M059J (cell line): ENCODE measurements at places on chromosomes 5 and 9. TPM values are rescaled to one million over a fixed set of nuclear protein-coding genes. Genes with fewer than 3 reads are reported as not detected.

DNA sequence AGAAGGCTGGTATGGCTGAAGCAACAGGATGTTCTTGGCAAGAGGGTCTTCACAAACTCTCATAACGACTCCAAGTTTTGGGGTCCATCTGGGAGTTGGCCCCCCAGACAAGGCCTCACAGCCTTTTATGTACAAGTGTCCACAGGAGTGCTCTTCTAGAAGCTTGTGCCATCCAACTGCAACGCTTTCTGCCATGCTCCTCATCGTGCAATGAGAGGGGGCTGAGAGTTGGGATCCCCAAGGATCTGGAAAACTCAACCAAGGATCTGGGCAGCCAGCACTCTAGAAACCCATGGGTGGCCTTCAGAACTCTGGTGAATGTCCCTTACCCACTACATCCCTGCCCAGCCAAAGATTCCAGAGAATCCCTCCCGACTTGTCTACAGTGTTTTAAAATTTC is 8.5 kb upstream of the AMBP start:
- no peak for DNase-seq

GRCh38 chr9:129783516-129784361 is 19.2 kb upstream of the TOR1B start:
- peak; percentile 69 for DNase-seq

- DNase-seq = peak; percentile 83
These were observed 29.9 kb upstream of the PRSS3 start for GRCh38 chr9:33765411-33765810.

DNA sequence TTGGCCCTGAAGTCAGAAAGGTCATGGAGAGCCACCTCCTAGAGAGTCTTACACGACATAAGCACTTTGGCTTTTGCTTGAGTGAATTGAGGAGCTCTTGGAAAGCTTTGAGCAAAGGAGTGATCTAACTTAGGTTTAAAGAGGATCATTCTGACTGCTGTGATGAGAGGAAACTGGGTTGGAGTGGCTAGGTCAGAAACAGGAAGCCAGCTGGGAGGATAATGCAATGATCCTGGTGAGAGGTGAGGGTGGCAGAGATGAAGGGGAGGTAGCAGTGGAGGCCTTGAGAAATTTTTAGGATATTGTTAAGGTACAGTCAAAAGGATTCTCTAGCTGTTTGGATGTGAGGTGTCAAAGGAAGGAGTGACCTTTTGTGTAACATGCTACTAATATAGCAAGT is 32.2 kb upstream of the ROPN1L start:
- DNase-seq = no peak

GRCh38 chr9:42396318-42396717 is 212.9 kb downstream of the SPATA31A6 start:
- DNase-seq = no peak

- DNase-seq = peak; percentile 63
These were observed 35.6 kb downstream of the CD180 start for GRCh38 chr5:67160985-67161384.

DNA sequence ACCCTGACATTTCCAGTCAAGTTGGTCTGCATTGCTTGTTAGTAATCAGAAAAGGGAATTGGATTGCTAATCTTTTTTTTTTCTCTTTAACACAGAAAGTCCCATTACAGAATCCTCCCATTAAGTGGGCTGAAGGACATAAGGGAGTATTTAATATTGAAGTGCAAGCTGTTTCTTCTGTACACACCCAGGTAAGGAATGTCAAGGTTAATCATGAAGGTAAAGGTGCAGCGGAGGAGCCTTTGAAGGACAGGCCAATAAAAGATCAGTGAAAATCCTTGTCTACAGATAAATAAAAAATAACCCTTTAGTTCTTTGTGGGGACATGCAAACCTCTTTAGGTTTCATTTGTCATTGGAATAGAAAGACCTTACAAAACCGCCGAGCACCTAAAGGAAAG is 161.4 kb downstream of the DOCK8 start:
- DNase-seq = no peak

DNA sequence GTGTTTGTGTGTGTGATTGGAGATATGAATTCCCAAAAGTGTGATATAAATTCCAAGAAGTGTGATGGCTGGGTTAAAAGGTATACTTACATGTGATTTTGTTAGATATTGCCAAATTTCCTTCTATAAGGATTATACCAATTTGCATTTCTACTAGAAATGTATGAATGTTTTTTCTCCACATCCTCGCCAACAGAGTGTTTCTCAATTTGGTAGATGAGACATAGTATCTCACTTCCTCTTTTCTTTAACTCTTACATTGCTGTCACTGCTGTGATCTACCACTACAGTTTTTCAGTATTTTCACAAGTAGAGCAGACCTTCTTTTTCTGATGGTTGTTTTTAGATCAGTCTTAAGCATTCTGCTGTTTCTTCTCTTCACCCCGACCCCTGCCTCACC is 111.3 kb downstream of the FER start:
- no peak for DNase-seq

- DNase-seq = no peak
These were observed 67.0 kb downstream of the STX17 start for GRCh38 chr9:99973455-99973854.

DNA sequence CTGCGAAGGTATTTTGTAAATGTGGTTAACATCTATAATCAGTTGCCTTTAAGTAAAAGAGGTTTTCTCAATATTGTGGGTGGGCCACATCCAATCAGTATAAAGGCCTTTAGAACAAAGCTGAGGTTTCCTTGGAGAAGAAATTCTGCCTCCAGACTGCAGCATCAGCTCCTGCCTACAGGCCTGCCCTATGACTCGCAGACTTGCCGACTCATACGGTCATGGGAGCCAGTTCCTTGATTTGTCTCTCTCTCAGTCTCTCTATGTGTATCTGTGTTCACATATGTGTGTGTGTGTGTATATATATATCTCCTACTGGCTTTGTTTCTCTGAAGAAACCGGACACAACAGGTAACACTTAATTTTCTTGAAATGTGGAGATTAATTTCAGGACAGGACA is 45.3 kb downstream of the SLC36A1 start:
- DNase-seq = peak; percentile 51

DNA sequence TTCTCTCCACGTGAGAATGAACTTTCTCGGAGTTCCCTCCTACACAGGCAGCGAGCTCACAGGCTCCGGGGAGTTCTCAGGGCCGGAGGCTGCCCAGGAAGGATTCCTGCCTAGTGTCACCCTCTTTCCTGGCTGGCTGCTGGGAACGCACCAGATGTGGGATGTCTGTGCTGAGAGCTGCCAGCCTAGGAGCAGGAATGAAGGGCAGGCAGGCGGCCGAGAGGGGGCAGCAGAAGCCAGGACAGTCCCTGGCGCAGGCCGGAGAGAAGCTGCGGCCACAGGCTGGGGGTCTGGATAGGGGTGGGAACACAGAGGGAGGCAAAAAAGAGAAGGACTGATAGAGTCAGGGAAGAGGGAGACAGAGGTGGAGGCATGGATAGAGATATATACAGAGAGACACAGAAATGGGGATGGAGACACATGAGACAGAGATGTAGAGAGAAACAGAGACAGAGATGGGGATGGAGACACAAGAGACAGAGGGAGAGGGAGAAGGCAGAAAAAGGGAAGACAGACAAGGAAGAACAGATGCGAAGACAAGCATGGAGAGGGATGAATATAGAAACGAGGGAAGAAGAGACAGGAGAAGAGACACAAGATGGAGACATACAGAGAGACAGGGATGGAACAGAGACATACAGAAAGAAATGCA is 25.3 kb upstream of the ENHO start:
- peak; percentile 53 for DNase-seq

GRCh38 chr9:89999534-90000370 is 394.9 kb downstream of the GADD45G start:
- peak; percentile 78 for DNase-seq

DNA sequence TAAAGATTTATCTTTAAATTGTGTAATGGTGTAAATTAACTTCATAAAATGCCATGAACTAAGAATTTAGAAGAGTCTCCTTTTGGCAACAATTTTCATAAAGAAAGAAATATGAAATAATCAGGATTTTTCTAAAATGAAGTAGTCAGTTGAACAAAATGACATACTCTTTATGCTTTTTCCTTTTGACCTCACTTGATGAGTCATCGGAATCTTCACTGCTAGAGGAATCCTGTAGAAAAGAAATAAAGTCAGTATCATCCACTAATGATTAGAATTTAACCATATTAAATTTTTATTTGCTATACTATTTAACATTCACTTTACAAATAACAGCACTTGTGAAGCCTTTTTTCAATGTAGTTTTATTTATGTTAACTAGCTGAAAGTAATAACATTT is 26.1 kb downstream of the CHD1 start:
- DNase-seq = peak; percentile 52

GRCh38 chr5:82747986-82748385 is 329.2 kb downstream of the TMEM167A start:
- DNase-seq = no peak

GRCh38 chr5:2181149-2181548 is 298.4 kb upstream of the IRX4 start:
- DNase-seq = no peak

- peak; percentile 81 for DNase-seq
These were observed 9.8 kb downstream of the PIK3R1 start for GRCh38 chr5:68225188-68225910.

The FAM78A gene
- total RNA-seq = 0.49 and 0.71 TPM in 2 replicates

The SH3TC2 gene
- total RNA-seq = 2.4 and 7.2 TPM in 2 replicates

DNA sequence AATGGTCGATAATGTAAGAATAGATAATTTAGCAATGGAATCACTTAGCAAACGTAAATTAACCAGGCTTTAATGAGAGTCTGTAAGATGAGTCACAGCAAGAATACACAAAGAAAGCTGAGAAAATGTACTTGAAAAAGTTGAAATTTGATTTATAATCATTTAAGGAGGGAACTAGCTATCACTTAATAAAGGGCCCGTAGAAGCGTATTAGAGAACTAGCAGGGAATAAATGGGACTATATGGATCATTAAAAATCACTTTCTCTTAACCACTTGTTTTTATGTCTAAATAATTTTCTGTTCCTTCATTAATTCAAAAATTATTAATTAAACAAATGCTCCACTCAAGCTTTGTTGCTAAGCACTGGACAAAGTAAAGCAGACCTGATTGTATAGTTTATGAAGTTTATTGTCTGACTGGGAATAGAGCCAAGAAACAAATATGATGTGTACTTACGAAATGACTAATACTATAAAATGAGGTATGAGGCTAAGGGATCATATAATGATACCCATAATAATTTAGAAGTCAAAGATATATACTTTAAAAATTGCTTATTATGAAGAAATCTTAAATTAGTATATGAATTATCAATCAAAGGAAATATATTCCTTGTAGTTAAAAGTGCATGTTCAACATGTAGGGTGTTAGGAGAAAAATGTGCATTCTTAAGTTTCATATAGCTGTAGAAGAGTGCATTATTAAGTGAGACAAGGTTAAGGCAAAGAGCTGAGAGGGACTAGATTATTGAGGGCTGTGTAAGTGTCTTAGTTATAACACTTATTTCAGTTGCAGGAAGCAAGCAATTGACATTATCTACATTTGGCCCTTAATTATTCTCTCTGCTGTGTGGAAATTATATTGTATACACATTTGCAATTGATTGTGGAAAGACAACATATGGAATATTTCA is 196.8 kb downstream of the PRDM9 start:
- DNase-seq = no peak

- no peak for DNase-seq
These were observed 56.7 kb downstream of the HSPA4 start for GRCh38 chr5:133108481-133108921.

DNA sequence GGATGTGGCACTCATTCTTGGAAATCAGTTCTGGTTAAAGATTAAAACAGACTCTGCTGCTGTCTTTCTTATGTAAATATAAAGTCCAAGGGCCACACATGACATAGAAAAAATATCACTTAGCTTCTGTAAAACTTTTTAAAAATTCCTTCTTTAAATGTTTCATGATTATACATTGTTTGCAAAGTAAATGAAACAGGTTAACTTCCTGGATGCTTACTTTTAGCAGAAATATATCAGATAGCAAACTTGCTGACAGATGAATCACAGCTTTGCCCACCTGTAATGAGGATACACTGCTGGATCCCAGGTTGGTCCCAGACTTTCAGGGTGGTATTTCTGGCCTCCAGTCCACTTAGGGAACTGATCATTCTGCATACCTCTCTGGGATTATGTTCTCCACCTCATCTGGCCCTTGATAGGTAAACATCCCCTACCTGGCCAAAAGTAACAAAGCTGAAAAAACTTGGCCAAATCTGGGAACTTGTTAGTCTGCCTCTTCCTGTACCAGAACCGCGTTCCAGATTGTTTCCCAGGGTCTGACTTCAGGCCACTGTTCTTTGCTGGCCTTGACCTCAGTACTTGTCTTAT is 340.5 kb downstream of the ADGRV1 start:
- no peak for DNase-seq

The KIAA0825 gene
- 0.32 and 0.49 TPM in 2 replicates for total RNA-seq

The PTGES gene
- 0.10 and 1.0 TPM in 2 replicates for total RNA-seq

GRCh38 chr5:38364825-38365224 is 106.5 kb downstream of the EGFLAM start:
- DNase-seq = no peak

The ADAMTS13 gene
- 0.20 TPM in 1 of 2 replicates, not detected in the other for total RNA-seq

GRCh38 chr5:136206361-136206760 is 13.4 kb upstream of the SMIM32 start:
- DNase-seq = no peak

The C1QTNF3 gene
- total RNA-seq = 1.1 and 1.3 TPM in 2 replicates

GRCh38 chr5:75603371-75603770 is 7.9 kb upstream of the ANKDD1B start:
- DNase-seq = peak; percentile 45

- DNase-seq = no peak
These were observed 424.3 kb upstream of the DMAC1 start for GRCh38 chr9:8223861-8224260.

DNA sequence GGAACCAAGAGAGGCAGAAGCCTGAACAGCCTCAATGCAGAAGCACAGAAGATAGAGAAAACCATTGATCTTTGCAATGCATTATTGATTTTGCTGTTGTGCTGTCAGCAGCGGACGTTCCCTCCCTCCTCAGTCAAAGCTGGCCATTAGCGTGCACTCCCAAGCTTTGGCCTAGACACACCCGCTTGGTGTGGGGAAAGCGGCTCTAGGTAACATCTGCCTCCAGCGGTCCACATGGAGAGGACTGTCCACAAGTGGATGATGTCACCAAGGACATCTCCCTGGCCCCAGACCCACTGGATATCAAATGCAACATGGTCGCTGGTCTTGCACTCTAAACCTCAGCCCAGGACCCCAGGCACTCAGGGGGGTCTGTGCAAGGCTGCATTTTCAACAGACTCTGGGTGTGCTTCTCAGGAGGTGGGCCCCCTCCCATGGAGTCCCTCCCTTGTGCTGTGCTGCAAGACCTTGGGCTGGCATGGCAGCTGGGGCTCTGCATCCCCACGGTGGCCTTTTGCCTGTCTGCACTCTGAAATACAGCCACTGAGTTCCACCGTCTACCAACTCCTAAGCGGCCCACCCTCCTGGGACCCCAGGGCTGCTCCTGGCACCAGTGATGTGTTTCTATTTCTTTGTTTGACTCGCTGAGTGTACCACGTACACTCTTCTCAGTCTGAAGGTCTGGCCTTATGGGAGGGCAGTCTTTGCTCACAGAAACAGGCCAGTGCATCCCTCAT is 1.9 kb downstream of the SEMA4D start:
- DNase-seq = no peak

DNA sequence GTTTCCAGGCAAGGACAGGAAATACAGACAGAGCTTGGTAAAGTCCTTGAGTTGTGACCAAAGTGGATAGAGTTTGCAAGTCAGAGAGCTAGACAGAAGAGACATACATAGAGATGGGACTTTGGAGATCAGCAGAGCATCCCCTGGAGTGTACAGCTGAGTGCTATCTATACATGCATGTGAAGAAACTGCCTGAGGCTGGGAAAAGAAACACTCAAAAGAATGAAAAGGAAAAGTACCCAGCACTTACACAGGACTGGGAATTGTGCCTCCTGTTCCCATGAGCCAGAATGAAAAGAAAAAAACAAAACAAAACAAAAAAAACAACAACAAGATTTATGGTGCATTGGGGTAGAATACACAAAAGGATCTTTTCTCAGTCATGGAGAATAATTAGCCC is 606.4 kb downstream of the ZNF608 start:
- DNase-seq = no peak
